Activated CD8-positive, alpha-beta memory T cell treated with anti-CD3 and anti-CD28 coated beads for 24 hours (primary cell): ENCODE measurements at places on chromosomes 3 and 15.

DNA sequence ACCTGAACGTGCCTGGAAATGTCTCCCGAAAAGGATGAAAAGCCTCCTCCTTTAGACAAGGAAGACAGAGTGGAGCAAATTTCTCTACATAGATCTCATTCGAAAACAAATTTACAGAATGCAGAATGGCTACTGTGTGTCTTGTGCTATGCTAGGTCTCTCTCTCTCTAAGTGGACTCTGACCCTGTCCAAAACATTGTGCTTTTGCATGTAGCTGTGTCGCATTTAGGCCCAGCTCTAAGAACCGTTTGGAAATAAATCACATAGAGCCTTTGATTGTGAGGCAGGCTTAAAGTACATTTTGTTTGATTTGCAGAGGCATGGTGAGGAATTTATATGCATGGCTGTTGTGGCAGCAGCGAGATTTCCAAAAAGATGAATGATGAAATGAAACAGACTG, 198.0 kb downstream of the SV2B start:
- no peak for DNase-seq

GRCh38 chr3:51669241-51670052, 1.6 kb upstream of the TEX264 start:
- DNase-seq, result peak; percentile 92

DNA sequence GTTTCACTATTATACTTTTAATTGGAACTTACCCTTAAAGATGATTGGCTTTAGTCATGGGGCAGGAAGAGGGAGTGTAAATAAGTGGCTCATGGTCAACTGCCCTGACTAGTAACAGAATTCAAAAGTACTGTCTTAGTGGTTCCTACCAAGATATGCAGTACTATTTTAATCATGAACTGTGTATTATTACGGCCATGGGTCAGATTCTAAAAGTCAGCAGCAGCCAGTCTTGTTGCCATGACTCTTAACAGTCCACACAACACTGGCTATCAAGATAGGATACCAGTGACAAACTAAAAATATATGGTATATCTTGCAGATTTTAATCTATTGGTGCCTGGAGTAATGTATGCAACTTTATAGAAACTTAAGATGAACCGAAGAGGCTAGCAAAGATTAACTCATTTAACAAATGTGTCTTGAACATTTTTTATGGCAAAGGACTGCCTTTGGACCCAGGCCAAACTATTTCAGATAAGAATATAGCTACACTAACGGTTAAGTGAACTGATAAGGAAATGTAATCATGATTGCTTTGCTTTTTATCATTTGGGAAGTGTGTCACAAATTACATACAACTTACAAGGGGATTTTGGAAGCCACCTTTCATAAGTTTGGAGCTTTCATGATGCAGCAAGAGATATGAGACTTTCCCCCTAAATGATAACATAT, 163.7 kb downstream of the TCF12 start:
- no peak for DNase-seq

GRCh38 chr15:26866298-26867199, at the start of gene GABRA5:
GABRA5 (plus strand) TSS chr15:26867062; CDS start chr15:26869249, 2,187 bp downstream.
- DNase-seq, result no peak

DNA sequence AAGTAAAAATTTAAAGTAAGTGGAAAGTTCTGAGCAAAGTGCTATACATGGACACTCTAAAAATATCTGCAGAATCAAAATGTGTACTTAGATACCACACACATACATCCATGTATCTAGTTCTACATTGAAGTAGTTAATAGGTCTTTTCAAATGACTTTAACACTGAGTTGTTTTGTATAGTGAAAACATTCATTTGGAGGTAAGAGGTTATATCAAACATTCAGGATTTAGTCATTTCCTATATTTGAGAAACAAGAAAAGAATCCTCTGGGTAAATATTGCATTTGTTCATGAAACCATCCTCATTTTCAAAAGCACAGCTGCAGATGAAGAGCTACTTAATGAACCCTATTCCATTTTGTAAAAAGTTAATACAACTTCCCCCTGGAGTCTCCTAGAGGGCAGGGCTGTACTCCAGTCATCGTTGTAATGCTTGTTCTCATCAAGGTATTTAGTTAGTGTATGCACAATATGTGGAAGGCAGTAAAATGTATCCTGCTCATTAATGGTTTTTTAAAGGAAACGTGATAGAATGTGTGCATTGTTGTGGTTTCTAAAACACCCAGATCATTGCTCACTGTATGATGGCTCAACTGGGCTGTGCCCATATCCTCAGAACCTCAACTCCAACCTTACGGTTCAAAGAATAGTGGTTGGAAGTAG, 26.2 kb downstream of the ARPP21 start:
- no peak for DNase-seq
